ENCODE measurements at places on chromosomes 4 and X.

DNA sequence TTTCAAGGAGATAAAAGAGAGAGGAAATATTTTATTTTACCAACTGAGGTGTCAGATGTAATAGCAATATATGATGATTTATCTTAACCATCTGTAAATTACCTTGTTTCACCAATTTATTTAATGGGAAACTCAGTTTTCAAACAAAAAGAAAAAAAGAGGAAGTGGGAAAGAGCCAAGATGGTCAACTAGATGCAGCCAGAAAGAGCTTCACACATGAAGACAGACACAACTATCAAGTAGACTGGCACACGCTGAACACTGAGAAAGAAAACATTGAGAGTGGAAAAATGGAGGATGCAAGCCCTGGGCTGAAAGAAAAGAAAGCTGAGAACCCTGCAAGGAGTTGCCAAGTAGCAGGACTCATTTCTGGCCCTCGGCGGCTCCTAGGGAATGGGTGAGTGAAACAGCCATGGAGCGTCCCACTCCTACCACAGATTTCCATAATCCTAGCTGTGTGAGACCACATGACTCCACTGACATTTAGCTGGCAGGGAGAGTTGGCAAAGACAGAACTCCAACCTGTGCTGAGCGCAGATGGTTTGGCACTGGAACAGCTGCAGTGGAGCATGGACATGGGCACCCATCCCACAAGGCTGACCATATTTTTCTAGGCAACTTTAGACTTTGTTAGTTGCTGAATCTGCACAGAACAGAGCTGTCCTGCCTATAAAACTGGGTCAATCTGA lies 409.3 kb downstream of the FAM47B start:
- no peak for DNase-seq

DNA sequence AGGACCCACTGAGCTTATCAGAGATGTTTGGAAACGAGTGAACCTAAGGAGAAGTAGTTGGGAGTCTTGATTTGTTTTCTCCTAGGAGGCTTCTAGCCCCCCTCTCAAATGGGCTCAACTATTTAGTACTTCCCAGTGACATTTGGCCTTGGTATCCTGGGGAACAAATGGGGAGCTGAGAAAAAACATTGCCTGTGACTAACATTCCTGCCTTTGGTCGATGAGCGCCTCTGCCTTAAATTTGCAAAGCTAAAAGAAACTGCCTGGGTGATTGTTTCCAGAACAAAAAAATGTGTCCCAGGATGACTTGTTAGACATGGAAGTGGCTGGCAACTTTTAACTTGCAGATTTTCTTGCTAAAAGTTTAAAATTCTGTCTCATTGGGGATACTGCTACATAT lies 58.8 kb upstream of the IGFBP7 start:
- no peak for DNase-seq

DNA sequence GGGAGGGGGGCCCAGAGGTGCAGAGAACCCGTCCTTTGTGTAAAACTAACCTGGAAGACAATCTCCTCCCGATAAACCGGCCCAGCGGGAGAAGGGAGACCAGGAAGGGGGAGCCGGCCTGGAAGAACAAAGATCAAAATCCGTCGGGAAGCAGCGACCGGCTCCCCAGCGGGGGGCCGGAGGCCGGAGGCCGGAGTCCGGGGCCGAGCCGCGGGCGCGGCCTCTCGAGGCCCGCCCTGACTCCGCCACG lies 552 bp downstream of the ZDHHC9 start:
- DNase-seq: no peak

DNA sequence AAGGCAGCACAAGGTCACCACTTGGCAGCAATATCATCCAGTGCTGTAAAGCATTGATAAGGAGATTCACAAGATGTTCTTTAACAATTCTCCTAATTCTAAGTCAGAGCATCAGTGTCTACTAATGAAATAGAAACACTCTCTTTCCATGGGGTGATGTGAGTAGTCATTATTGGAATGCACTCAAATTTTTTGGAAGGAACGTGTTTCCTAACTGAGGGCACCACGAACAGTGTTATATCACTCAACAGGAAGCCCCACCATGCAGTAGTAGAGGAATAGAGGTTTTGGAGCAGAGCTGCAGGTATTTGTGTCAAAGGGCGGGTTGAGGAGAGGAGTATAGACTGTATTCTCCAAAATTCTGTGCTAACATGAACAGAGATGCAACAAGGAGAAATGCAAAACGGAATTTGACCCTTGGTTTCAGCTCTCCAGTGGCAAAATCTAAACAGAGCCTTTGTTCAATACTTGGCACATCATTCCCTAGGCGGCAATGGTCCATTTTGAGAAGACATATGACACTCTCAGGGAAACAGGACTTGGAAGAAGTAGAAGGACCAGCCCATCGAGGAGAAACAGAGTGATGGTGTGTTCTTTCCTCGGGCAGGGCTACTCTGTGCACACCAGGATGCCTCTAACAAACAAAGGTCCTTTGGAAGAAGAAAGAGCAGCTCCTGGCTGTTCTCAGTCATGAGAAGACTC lies 98.9 kb downstream of the CPEB2 start:
- no peak for DNase-seq

- no peak for DNase-seq
These were observed 2.6 kb downstream of the UBE2K start for GRCh38 chr4:39700554-39700953.

DNA sequence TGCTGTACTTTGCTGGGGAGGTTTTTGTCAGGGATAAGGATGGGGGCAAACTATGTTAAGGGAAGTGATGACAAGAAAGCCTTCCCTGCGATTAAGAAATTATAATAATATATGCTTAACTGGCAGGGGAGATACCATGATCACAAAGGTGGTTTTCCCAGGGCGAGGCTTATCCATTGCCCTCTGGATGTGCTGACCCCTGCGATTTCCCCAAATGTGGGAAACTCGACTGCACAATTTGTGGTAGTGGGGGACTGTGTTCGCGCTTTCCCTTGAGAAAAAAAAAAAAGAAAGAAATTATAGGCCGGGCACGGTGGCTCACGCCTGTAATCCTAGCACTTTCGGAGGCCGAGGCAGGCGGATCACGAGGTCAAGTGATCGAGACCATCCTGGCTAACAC lies 24.5 kb downstream of the SLC25A43 start:
- DNase-seq: no peak

DNA sequence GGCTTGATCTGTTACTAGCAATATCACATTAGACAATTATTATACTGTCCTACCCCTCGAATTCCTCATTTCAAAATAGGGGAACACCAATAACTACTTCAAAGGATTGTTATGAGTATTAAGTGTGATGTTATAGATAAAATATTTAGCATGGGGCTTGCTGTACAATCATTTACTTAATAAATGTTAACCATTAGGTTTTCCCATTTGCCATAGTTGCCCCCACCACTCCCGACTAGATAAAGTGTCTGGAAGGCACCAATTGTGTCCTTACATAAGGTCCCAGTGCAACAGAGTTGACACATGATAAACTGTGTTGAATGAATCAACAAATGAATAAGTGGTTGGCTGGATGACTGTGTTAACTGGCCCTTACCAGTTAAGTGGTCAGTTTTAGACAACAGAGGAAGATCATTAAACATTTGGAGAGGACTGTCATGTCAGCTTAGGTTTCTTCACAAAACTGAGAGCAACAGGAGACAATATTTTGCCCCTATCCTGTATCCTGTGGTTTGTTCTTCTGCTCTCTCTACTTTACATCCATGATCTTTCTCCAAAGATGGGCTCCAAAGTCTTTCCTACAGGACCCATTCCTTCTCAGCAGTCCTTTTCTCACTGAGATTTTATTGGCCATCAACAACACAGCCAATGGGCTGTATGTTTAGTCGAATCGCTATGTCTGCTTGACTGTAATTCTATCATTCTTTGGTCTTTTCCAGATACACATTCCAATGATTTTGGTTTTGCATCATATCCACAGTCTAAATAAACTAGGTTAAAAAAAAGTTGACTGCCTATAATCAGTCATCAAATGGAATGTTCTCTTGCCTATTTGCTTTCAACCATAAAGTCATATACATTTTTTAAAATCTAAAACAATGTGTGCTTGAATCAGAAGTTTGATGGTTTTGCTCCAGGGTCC lies 74.4 kb downstream of the RNF150 start:
- DNase-seq: peak; percentile 38

- DNase-seq: no peak
These were observed 32.6 kb upstream of the GIMD1 start for GRCh38 chr4:106401157-106401556.

DNA sequence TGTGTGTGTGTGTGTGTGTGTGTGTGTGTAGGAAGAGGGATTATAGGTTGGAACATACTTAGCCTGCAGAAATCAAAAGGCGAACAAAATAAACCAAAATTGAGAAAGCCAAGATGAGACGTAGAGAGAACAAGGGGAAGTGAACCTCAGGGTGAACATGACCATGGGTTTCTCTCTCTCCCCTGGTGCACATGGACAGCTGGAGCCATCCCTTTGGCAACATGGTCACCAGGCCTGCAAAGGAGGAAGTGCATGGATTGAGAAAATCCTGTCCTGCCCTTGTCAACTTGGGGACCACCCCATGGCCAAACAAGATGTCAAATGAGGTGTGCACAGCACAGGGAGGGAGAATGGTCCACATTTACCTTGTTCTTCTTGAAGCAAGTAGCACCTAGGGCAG lies 23.1 kb downstream of the LGI2 start:
- DNase-seq: no peak

GRCh38 chrX:131693359-131693758 lies 149.5 kb downstream of the OR13H1 start:
- DNase-seq: no peak

GRCh38 chr4:41638203-41638602 lies 100.2 kb downstream of the LIMCH1 start:
- DNase-seq: no peak

DNA sequence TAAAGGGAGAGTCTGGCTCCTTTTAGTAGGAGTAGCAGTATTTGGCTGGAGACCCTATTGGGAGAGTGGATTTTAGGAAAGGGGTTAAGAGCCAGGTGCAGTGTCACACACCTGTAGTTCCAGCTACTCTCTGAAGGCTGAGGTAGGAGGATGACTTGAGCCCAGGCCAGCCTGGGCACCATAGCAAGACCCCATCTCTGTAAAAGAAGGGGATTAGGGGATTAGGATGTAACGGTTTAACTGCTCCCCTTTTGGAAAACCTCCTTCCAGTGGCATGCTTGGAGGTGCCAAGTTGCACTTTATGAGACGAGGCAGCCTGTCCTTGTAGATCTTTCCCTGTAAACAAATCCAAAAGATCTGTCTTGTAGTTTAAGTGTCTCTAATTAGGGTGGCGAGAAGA lies 140.0 kb downstream of the KLHL8 start:
- DNase-seq: no peak

GRCh38 chr4:15864651-15865566 lies 73.6 kb downstream of the FGFBP1 start:
- DNase-seq: no peak

- no peak for DNase-seq
These were observed 388.4 kb upstream of the SPOCK3 start for GRCh38 chr4:167622481-167623240.

- no peak for DNase-seq
These were observed 21.4 kb downstream of the PTPN13 start for GRCh38 chr4:86615501-86615900.

DNA sequence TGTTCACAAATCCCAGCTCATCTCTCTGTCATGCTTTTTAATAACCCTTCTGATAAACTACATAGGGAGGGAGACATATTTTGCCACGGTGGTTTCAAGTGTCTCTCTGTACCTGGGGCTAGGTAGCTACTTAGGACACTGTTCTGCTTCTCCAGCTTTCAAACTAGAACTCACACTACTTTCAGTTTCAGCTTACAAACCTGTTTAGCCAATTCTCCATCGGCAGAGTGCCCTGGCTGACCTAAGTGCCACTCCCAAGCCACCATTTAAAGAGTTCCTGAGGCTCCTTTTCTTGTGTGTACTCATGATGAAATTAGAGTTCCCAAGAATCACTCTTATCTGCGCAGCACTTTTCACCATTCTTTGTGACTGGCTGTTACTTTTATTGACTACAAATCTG lies 899.2 kb downstream of the FAT4 start:
- no peak for DNase-seq

DNA sequence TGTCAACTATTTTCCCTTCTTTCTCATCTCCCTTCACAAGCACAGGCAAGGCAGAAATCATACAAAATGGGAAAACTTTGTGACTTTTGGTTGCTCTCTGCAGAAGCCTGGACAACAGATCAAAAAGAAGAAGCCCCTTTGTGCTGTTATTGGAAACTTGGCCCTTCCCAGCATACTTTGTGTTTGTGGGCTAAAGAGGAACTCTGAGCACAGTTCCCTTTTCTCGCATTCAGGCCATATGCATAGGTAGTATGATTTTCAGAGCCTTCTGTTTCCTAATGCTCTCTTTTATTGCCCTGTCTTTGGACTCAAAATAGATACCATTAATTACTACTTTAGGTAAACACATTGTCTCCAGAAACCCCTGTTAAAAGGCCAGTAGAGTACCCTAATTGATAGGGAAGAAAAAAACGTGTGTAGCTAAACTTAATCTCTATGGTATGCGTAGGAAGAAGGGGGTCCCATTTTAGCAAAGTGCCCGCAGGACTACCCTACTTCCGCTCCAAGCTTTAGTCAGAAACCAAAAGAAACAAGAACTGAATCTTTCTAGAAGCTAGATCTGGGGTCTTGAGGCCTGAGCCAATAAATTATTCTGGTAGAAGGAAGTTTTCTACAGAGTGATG lies 26.6 kb downstream of the VSIG4 start:
- no peak for DNase-seq

DNA sequence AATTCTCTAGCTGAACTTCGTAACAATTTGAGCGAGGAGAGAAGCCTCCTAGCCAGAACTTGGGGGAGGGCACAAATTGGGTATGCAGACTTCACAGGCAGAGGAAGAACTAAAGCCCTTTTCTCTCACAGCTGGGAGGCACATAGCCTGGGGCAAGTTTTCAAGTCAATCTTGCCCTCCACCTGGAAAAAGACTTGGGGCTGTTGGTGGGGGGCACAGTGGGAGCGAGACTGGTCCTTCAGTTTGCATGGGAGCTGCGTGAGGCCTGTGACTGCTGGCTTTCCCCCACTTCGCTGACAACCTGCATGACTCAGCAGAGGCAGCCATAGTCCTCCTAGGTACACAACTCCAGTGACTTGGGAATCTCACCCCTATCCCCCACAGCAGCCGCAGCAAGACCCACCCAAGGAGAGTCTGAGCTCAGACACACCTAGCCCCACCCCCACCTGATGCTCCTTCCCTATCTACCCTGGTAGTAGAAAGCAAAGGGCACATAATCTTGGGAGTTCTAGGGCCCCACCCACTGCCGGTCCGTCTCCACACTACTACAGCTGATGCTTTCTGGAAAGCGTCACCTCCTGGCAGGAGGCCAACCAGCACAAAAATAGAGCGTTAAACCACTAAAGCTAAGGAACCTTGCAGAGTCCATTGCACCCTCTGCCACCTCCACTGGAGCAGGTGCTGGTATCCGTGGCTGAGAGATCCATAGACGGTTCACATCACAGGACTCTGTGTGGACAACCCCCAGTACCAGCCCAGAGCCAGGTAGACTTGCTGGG lies 160.8 kb downstream of the CBLL2 start:
- no peak for DNase-seq
